ENCODE measurements at places on chromosomes 5 and 9. TPM values are rescaled to one million over a fixed set of nuclear protein-coding genes. Genes with fewer than 3 reads are reported as not detected.

DNA sequence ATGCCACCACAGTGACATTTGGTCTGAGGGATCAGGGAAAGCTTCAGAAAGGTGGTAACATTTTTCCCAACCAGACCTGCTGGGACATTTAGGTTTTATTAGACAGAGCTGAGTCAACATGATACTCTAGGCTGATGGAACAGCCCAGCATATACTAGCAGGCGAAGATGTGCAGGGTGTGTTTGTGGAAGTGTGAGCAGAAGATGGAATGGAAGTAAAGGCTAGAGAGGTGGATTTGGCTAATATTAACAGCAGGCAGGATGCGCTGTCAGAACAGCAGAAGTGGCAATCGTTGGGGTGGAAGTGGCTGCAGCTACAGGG is 340.6 kb downstream of the ASTN2 start:
- DNase-seq, result no peak

- no peak for DNase-seq
Observed at GRCh38 chr9:18806232-18807080, 226.6 kb downstream of the SAXO1 start.

DNA sequence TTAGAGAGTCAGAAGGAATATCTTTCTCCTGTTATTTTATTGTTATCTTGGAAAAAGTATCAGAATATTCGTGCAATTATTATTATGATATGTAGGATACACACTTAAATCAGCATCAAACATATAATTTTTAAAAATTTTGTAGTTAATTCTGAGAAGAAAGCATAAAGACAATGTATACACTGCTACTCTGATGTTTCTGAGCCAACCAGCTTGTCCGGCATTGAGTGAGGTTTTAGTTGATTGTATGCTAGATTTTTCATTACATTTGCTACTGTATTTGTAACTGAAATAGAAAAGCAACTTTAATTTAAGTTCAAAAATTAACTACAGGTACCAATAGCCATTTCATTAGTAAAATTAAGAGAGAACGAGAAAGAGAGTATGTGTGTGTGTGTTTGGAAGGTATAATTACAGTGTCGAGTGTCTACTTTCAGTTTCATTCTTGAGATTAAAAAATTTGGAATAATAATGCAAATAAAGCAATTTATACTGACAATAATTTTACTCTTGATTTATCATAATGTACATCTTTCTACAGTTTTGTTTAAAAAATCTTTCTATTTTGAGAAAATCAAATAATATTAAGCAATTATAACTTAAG is 160.4 kb upstream of the CDH12 start:
- DNase-seq, result no peak

The ARID3C gene
- total RNA-seq, result not detected

The SHB gene
- 18.4 TPM for total RNA-seq

The PHYKPL gene
- total RNA-seq, result 78.2 TPM

The ZNF782 gene
- total RNA-seq, result 10.3 TPM

The TTC23L gene
- total RNA-seq, result 0.09 TPM
